Fibroblast of skin of right quadriceps (primary cell): ENCODE measurements at places on chromosomes 7 and 10.

DNA sequence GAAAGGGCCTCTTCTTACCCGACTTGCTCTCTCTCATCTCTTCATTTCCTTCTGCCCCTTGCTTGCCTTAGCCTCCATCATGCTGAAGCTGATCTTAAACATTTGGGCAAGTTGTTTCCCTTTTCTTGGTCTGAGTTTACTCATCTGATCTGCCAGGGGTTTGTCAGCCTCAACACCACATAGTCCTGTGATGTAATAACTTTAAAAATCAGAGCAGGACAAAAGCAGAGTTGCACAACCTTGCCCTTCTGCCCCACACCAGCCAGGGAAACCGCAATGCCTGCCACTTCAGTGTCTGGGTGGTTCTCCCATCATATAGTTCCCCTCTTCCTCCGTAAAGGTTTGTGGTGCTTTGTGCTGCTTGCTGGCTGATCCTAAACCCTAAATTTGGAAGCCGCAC lies 9.9 kb upstream of the LIPM start:
- DNase-seq, result no peak

GRCh38 chr7:42159130-42159529 lies 77.9 kb downstream of the GLI3 start:
- no peak for DNase-seq

DNA sequence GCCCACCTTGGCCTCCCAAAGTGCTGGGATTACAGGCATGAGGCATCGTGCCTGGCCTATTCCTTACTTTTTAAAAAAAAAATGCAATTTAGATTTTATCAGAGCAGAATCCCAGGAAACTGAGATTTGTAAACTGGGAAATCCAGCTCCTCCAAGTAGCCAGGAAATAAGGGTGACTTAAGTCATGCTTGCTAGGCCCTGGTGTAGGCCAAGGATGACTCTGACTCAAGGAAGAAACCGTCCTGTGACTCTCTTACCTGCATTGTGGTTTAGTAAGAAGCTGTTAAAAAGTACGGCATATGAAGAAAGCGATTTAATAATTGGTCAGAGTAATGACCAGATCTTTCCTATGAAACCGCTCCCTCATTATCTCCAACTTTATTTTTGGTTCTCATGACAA lies 10.2 kb downstream of the PFKP start:
- no peak for DNase-seq

- DNase-seq, result no peak
Measured at GRCh38 chr7:66206934-66207240, 1.8 kb downstream of the TPST1 start.

DNA sequence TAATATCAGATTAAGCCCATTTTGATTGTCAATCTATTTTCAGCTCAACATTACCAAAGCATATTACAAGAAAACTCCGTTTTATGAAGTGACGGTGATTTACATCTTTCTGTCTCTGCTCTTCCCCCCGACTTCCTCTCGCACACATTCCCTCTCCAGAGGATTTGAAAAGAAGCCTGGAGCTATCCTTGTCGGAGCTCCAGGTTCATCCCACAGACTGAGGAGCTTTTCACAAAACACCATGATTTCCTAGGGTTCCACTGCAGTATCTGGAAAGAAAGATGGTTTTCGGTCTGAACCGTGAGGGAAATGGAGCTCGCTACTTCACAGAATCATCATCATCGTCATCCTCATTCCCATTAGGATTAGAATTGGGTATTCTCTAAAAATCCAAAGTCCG lies 655.5 kb upstream of the MGMT start:
- no peak for DNase-seq

GRCh38 chr10:1211844-1212570 lies 155.8 kb downstream of the WDR37 start:
- no peak for DNase-seq
